ENCODE measurements at places on chromosomes 12 and 14.

GRCh38 chr14:91872517-91873470, 5.5 kb upstream of the TC2N start:
- no peak for DNase-seq

- peak; percentile 32 for DNase-seq
Observed at GRCh38 chr14:22099942-22100763, 426.5 kb upstream of the OR4E1 start.

- no peak for DNase-seq
Observed at GRCh38 chr14:50027816-50028215, 88.6 kb downstream of the VCPKMT start.

GRCh38 chr12:10448236-10448635, 4.9 kb downstream of the KLRC1 start:
- no peak for DNase-seq

DNA sequence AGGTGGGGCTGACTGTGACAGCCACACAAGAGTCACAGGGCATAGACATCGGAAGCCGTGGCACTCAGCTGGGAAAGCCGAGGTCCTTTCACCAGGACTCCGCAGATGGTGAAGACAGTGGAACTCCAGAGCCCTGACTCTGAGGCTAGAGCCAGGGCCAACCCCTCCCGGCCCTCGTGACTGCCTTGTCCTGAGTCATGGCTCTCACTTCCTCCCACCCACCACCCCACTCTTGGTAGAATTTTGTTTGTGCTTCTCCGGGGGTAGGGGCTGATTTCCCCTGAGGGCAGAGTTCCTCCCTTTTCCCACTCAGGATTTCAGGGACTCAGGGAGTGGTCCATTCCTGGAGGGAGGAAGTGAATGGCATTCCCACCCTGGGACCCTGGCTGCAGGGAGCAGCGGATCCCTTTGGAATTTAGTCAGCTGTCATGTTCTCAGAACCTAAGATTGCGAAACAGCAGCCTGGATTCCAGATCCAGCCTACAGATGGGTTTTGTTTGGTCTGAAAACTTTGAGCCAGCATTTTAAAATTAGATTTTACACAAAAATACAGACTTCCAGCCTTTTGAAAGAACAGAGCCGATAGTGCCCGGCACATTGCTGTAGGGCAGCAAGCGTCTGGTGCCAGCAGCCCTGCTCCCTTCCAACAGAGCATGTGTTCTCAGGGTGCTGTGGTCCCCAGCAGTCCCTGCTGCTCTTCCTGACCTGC, 50.7 kb downstream of the TPCN1 start:
- no peak for DNase-seq

DNA sequence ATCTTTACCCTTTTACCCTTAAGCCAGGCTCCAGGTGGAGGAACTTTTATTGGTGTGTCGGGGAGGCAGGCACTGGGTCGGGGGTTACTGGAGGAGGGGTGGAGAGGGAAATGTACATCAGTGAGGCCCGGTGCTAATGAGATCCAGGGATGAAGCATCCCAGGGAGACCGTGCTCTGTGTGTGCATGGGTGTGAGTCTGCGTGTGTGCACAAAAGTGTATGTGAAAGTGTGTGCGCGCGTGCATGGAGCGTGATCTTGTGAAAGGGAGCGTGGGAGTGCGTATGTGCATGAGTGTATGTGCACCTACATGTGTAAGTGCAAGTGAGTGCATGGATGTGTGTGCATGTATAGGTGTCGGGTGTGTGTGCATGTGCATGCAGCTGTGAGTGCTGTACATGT, 55.3 kb downstream of the AACS start:
- DNase-seq = no peak

GRCh38 chr12:93848523-93849101, 171.4 kb downstream of the CRADD start:
- DNase-seq = no peak

DNA sequence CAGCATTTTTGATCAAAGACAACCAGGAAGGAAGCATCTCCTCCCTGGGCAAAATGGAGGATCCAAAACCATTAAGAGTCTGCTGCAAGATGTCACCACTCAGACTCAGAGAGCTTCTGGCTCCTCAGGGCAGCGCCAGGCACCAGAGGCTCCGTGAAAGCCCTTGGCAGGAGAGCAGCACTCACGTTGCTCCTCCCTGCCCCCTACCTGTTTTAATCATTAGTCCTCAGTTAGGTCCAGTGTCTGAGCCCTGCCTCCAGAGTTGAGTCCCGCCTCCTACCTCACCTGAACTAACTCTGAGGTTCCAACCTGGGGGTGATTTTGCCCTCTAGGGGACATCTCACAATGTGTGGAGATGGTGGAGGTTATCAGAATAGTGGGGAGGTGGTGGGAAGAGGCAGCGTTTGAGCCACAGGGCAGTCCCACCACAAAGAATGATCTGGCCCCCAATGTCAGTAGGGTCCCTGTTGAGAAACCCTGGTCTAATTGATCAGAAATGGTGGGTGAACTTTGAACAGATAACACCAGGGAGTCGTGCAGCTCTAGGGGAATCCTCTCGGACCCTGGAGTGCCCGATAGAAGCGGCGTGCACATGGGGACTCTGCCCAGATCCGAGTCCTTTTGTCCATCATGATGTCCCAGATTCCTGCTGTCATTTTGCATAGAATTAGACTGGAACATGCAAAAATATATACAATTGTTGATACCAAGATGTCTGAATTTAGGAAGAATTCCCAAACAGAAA, 156.7 kb upstream of the DIO3 start:
- DNase-seq = no peak

- no peak for DNase-seq
Observed at GRCh38 chr14:32571995-32572866, 243.1 kb downstream of the AKAP6 start.

DNA sequence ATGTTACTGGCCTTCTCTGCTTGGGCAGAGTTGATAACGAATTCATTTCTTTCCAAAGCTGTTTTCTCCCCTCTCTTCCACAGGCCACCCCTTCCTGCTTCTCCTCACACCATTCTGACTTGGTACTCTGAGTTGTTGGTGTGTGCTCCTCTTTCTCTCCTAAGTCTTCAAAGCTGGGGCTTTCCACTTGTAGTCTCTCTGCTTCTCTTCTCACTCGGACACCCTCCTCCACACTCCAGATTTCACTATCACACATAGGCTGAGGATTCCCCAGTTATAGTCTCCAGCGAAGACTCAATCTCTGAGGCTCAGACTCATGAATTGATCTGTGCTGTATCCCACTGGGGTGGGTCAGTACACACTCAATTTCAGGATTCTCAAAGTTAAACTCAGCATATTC, 201.0 kb downstream of the SSPN start:
- no peak for DNase-seq

DNA sequence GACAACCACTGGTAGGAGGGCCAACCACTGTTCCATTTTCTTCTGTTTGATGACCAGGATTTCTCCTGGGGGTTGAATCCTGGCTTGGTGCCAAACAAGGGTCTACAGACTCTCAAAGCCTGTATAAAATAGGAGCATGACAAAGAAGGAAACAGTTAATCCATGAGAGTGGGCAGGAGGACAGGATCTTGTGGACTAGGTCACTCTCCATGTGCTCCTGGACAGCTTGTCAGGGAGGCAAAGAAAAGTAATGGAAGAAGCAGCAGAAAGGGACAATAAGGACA, 243.7 kb downstream of the AKAP6 start:
- DNase-seq = no peak

DNA sequence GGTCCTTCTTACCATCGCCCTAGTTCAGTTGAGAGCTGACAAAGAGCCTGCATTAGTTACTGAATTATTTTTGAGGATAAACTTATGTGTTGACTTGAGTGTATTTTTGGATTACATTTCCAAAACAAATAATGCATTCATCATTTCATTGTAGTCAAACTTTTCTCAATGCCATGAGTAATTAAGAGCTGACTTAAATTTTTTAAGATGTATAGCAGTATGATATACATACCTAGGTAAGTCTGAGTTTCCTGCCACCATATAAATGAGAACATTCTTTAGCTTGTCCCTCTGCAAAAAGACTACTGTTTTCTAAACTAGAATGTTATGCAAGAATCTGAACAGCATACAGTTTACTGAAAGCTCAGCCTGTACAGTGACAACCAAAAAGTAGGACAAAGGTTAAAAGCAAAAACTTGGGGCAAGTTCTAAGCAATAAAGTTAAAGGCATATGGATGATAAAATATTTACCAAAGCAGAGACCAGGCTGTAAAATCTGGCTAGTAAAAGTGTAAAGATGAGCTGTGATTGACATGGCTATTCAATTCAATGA, 82.1 kb upstream of the FERMT2 start:
- no peak for DNase-seq

DNA sequence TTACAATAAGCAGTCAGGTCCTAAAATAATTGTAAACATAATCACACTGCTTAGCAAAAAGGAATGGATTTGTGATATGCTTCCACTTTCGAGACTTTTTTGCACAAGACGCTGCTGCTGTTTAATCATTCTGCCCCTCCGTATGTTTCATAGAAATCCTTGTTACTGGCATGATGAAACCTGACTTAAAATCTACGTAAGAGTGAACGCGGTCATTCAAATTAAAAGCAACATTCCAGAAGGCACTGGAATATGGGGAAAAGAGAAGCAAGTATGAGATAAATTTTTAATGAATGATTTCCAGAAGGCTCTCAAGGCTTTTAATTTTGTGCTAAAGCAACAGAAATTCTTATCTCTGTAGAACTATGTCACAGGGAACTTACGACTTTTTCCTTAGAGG, 1.1 kb downstream of the CNIH1 start:
- no peak for DNase-seq

GRCh38 chr12:124545508-124546418, 21.6 kb downstream of the NCOR2 start:
- peak; percentile 73 for DNase-seq
